A673 (cell line): ENCODE measurements at places on chromosomes 7 and 10. TPM values are rescaled to one million over a fixed set of nuclear protein-coding genes. Genes with fewer than 3 reads are reported as not detected.

DNA sequence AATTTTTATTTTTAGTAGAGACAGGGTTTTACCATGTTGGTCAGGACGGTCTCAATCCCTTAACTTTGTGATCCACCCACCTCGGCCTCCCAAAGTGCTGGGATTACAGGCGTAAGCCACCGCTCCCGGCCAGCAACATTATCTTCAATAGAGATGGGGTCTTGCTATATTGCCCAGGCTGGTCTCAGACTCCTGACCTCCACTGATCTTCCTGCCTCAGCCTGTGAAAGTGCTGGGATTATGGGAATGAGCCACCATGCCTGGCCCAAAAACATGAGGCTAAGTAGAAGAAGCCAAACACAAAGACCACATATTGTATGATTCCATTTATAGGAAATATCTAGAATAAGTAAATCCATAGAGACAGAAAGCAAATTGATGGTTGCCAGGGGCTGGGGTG lies 19.1 kb upstream of the CYTH3 start:
- H3K27ac ChIP-seq: no peak overlapping the region
- no peaks in the 10 kb centered on the region for H3K36me3 ChIP-seq
- no peaks in the 10 kb centered on the region for H3K27me3 ChIP-seq
- no peaks in the 10 kb centered on the region for H3K4me1 ChIP-seq
- H3K4me3 ChIP-seq: no peak overlapping the region
- no peak for DNase-seq

DNA sequence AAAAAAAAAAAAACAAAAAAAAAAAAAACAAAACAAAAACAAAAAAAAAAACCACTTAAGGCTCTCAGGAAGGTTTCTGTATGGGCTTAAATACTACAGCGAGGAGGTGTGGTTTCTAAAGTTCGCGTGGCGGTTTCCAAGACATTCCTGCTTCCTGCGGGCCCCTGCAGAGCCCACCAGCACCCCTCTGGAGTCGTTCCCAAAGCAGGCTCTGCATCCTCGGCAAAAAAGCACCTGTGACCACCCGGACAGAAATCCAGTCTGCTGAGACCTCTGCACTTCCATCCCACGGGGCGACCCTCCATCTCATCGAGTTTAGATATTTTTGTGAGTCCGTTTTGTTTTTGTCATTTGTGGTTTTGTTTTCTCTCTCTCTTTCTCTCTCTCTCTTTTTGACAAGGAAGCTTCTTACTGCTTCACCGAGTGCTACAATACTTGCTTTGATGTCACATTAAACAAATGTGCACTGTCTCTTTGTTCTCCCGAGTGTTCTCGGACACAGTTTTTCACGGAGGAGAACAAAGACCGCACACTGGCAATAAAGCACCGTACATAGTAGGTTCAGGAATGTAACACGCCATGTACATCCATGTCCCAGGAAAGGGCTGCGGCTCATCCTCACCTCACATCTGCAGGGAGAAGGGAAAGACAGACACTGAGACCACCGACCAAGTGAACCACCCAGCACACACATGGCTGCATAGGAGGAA lies 21.5 kb downstream of the PDGFA start:
- H3K36me3 ChIP-seq: no peaks in the 10 kb centered on the region
- H3K27ac ChIP-seq: no peak overlapping the region
- no peaks in the 10 kb centered on the region for H3K27me3 ChIP-seq
- no peaks in the 10 kb centered on the region for H3K4me1 ChIP-seq
- no peak for DNase-seq
- H3K4me3 ChIP-seq: no peak overlapping the region

GRCh38 chr7:130877236-130877990 lies 143.4 kb upstream of the KLF14 start:
- H3K36me3 ChIP-seq: peaks cover 71% of the 10 kb centered on the region
- DNase-seq: no peak
- H3K4me3 ChIP-seq: no peak overlapping the region
- H3K27me3 ChIP-seq: no peaks in the 10 kb centered on the region
- H3K4me1 ChIP-seq: peaks cover 78% of the 10 kb centered on the region

- no peaks in the 10 kb centered on the region for H3K36me3 ChIP-seq
- no peak overlapping the region for H3K27ac ChIP-seq
- H3K4me3 ChIP-seq: no peak overlapping the region
- H3K4me1 ChIP-seq: no peaks in the 10 kb centered on the region
- no peaks in the 10 kb centered on the region for H3K27me3 ChIP-seq
Measured at GRCh38 chr7:67359900-67360299, 363.3 kb downstream of the TYW1 start.

DNA sequence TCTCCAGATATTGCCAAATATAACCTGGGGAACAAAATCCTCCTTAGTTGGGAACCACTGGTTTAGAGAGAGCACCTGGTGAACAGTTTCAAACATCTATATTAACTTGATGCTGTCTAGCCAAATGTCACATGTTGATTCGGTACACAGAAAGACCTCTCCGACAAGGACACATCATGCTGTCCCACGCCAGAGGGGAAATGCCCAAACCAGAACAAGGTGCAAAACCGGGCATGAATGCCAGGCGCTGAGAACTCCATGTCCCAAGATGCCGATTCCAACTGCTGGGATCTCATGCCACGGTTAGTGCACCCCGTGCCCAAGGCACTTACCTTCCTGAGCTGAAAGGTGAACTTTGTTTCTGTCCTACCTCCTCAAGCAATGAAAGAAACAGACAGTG lies 100.8 kb downstream of the SFMBT2 start:
- H3K27ac ChIP-seq: no peak overlapping the region
- H3K27me3 ChIP-seq: peaks cover under 1% of the 10 kb centered on the region
- DNase-seq: no peak

NXPH1 gene
- not detected in 2 replicates for total RNA-seq

KCNH2 gene
- 1.5 and 4.0 TPM in 2 replicates for total RNA-seq

TAS2R41 gene
- total RNA-seq: not detected in 2 replicates
